Gastrocnemius medialis (tissue), 4 donors: ENCODE measurements at places on chromosomes 3 and 15. TPM values are rescaled to one million over a fixed set of nuclear protein-coding genes. Genes with fewer than 3 reads are reported as not detected.

DNA sequence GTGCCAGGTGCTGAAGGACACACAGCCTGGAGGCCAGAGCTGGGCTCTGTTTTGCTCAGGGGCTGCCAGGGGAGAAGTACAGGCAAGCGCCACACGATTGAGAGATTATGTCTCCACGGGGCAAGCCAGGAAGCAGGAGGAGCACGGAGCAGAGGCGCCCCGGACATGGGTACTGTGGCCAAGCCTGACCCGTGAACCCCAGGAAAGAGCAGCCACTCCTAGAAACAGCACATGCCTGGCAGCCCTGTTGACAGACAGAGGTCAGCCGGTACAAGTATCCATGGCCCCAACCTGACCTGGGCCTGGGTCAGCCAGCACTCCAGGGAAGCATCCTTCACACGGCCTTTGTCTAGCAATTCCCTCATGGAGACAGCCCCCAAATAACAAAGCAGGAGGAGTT lies 89.4 kb downstream of the ADAMTS17 start:
- no peak for DNase-seq

GRCh38 chr3:82839871-82840270 lies 1078.4 kb upstream of the GBE1 start:
- no peak for DNase-seq

GRCh38 chr3:127730666-127731295 lies 58.0 kb downstream of the ABTB1 start:
- DNase-seq = no peak

DNA sequence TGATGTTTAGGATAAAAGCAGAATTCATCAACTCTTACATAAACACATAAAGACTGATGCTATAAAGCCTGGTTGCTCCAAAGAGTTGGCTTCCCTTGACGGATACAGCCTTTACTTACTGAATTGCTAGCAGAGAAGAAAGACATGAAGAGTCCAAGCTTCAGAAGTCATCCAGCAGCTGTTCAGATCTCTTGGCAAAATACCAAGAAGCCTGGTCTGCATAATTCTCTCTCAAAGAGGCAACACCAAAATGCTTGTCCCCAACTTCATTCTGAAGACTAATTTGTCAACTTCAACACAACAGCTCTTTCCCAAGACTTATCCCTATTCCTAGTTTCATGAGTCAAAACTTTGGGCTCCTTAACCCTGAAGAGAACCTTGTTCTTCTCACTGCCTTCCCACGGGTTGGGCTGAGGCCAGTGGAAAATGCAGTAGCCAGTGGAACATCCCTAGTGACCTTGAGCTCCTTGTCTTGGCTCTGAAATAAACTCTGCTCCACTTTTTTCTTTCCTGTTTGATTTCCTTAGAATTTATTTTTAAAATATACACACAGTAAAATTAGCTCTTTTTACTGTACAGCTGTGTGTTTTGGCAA lies 119.2 kb upstream of the THBS1 start:
- DNase-seq = no peak

- DNase-seq = peak; percentile 94
These were observed 49.1 kb upstream of the LIMD1 start for GRCh38 chr3:45545476-45545875.

GRCh38 chr3:194777729-194778128 lies 92.0 kb downstream of the FAM43A start:
- DNase-seq = no peak

DNA sequence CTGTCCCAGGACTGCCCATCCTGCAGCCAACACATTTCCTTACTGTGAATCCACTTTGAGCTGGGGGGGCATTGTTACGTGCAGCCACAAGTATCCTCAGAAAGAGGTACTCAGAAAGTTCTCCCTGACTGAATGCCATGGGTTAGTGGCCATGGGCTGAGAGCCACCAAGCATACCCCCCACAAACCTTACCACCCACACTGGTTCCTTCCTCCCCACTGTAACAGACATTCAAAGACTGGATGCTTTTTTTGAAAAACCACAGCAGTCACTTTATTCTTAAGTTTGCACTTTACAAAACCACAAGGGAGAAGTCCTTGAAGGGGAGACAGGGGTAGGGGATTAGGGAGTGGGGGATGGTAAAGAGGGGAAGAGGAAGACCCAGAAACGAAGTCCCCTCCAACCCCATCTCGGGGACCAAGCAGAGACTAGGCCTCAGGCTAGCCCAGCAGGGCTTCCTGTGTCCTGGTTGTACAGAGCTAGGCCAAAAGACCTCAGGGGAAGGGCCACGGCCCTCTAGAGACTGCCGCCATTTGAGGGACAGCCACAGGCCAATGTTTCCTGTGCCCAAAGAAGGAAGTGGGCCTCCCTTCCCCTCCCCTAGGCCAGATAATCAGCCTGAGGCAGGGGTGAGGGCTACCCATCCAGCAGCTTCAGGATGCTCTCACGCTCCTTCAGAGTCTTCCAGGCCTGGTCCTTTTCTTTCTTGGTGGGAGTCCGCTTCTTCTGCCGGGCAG lies 10.1 kb upstream of the CAMK1 start:
- DNase-seq = no peak

DNA sequence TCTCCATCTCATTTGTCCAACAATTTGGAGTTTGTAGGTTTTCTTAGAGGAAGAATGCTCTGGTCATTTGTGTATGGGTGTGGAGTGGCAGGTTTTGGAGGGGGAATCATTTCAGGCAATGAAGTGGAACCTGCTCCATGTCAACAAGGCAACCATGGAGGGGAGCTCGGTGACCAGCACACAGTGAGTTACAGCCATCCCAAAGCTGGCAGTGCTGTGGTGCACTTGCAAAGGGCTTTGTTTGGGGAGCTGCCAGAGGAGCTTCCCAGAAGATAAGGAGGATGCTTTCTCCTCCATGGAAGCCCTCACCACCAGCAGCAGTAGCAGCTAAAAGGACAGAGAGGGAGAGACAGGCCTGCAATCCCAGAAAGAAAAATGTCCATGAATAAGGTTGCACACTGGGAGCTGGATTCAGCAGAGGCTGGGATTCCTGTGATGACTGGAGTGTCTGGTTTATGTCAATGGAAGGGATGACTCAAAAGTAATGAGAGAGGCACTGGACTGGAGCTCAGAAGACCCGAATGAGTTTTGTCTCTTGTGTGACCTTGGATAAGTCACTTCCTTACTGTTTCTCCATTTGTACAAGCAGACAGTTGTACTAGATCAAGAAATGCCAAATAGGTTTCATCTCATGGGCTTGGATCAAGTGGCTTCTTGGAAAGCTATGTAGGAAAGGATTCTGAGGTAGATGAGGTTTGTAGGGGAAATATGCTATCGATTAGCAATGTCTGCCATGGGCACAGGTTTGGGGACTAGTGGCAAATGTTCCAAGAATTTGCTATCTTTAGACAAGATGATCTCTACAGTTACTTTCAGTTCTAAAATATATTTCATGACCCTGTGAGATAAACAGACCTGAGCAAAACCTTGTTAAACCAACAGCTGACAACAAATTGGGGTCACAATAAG lies 27.2 kb upstream of the UBE2Q2 start:
- no peak for DNase-seq

DNA sequence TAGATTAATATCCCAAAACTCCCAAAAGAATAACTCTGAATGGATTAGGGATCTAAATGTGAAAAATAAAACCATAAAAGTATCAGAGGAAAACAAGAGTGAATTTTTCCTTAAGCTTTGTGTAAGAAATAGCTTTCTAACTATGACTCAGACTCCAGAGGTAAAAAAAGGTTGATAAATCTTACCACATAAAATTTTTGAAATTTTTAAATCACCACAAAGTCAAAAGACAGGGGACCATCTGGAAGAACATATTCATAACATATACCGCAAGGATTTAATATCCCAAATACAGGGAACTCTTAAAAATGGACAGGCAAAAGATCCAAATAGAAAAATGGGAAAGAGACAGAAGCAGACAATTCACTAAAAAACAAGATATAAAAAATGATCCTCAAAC lies 145.0 kb downstream of the ARNT2 start:
- no peak for DNase-seq

DNA sequence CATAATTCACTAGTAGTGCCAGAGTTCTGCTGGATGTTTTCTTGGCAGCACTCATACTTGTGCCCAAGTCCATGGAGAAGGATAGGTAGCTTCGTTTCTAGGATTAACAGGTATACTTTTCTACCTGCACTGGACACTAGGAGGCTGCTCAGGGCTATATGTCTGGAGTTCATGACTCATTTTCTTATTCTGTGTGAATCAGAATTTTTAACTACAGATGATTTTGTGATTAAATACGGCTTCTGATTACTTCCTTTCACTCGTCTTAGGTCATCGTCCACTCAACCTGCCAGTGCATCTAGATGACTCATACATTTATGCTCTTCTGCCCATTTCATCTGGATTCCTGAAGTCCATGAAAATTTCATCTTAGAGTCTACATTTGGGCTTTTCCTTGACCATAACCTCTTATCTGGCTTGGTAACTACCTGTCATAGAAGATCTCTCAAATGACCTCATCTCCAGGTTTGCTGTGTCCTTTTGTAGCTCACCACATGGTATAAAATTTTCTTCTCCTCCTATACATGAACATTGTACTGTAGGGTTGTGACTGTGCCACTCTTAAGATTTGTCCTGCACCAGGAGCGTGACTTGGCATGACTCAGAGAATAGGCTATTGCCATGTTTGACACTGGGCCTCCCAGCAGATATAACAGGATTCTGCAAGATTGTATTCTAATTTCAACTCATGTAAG lies 66.7 kb upstream of the GCSAM start:
- no peak for DNase-seq

- DNase-seq = no peak
These were observed 467 bp downstream of the PIF1 start for GRCh38 chr15:64824929-64825430.

The CCR4 gene
- 0.07 TPM for total RNA-seq

The RSRC1 gene
- 28.5 TPM for total RNA-seq

The KIF7 gene
- total RNA-seq = 0.66 TPM

The CNTN6 gene
- total RNA-seq = not detected

The ANKRD63 gene
- total RNA-seq = not detected

The ROPN1B gene
- total RNA-seq = 0.66 TPM

The CCR9 gene
- total RNA-seq = not detected
